ENCODE measurements at places on chromosomes 11 and 22.

- no peak for DNase-seq
Observed at GRCh38 chr22:36026741-36027140, 1.9 kb downstream of the RBFOX2 start.

- no peak for DNase-seq
Observed at GRCh38 chr22:32947573-32947972, 110.6 kb downstream of the SYN3 start.

- no peak for DNase-seq
Observed at GRCh38 chr11:67582011-67582410, 1.6 kb upstream of the GSTP1 start.

DNA sequence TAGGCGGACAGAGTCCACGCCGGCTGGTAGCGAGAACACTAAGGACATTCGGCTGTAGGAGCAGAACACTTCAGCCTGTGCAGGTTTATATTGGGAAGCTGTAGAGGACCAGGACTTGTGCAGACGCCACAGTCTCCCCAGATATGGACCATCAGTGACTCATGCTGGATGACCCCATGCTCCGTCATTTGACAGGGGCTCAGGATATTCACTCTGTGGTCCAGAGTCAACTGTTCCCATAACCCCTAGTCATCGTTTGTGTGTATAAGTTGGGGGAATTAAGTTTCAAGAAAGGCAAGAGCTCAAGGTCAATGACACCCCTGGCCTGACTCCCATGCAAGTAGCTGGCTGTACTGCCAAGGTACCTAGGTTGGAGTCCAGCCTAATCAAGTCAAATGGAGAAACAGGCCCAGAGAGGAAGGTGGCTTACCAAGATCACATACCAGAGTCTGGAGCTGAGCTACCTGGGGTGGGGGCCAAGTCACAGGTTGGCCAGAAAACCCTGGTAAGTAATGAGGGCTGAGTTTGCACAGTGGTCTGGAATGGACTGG, 17.2 kb downstream of the P2RY2 start:
- no peak for DNase-seq

DNA sequence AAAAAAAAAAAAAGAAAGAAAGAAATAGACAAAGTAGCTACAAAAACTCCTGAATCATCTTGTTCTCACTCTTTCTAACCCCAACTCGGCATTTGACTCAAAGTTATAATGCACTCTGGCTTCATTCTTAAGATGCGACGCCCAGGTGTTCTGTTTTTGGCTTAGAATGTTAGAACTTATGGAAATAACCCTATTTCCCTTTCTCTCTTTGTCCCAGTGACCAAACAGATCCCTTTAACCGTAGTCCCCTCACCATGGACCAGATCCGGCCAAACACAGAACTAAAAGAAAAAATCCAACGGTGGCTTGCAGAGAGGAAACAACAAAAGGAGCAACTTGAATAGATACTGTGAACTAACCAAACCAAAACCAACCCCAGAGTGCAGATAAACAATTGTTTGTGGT, 5.3 kb upstream of the ATP5MG start:
- DNase-seq, result no peak

DNA sequence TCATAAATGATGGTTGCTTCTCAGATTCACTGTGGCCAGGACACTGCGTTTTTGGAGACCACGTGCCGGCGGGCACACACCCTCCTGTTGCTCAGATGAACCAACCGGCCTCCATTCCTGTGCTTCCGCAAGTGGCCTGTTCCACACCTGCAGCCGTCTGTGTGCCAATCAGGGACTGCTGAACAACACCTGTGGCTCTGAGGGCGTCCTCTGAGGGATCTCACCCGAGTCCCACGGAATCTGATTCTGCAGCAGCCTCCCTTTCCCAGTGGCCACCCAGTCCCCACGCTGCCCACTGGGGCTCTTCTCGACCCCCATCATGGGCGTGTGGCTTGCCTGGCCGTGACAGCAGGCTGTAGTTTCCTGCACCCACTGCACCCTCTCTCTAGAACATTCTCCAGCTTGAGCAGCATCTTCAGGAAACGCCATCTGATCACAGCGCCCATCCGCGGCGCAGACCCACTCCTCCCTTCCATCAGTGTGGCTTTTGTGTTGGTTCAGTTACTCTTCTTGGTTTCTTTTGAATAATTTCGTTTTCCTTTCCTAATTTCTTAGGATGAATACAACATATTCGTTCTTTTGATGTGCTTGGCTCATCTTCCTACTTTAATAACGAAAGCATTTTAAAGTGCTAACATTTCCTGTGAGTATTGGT, 100.3 kb upstream of the SLC22A12 start:
- DNase-seq, result no peak

GRCh38 chr11:50098186-50098725, 65.6 kb downstream of the OR4C45 start:
- no peak for DNase-seq

DNA sequence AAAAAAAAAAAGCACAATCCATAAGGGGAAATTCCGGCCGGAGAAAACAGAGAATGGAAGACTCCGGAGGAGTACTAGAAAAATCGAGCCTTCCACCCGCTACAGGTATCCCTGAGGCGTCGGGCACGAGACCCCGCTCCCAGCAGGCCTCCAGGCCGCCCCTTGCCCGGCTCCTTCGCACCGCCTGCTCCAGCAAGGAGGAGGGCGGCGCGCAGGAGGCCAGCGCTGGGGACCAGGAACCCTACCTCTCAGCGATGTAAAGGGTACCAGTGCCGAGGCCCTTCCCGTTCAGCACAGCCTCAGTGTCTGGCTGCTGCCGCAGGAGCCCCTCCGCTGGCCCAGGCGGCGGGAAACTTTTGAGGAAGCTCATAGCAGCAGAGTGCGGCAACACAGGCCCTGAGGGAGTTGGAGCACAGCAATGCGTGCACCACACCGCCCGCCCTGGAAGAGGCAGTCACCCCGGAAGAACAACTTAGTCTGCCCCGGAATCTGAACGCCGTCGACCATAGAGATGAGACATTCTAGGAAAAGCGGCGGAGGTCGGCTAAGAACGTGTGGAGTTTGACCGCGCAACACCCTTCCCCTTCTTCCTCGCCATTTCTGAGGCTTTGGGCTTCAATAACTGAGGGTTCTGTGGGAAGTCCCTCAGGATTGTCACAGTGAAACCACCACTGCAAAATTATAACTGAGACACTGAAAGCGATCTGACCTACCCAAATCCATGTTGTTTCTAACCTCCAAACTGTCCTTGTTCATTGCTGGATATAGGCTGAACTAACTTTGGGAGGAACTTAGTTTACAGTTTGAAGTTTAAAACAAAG, at the start of gene CLNS1A:
Gene CLNS1A (minus strand): TSS at position 450 of the 821 bp plus-strand sequence. CDS start 80 bp downstream, at position 370.
- DNase-seq, result peak; percentile 79

- peak; percentile 32 for DNase-seq
Observed at GRCh38 chr22:49999063-49999945, 13.3 kb downstream of the IL17REL start.

DNA sequence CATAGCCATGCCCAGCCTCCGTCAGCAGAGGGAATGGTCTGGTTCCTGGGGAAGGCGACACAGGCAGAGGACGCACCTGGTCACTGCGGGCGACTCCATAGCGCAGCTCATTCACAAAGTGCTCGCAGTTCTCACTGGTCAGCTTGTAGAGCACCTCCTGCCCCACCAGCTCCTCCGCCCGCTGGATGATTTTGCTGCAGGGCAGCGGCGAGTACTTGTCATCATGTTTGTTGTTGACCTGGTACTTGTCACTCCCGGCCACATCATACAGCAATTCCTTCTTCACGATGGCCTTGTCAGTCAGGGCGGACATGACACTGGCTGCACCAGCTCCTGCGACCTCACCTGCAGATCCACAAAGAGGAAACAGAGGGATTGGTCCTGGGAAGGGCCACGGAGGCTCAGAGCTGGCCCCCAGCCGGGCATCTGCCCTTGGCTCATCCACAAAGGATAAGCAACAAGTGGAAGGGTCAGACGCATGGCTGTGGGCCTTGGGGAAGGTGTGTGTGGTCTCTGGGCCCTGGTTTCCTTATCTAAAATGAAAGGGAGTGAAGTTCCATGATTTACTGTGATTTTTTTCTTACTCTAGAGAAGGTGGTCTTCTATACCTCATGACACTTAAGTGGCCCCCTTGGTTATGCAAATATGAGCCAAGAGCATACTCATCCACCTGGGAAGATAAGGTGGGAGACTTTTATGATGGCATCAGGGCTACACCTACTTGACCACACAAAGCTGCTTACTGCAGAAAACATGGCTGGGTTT, 24.0 kb downstream of the PLAAT3 start:
- no peak for DNase-seq

- DNase-seq, result no peak
Observed at GRCh38 chr11:8323161-8323935, 59.7 kb upstream of the LMO1 start.

Measured in stimulated activated CD4-positive, alpha-beta T cell treated with anti-CD3 and anti-CD28 coated beads, Interleukin-4, amount 100 ng/mL, for 1 hour (primary cell).